ENCODE measurements at places on chromosomes 1 and 21.

DNA sequence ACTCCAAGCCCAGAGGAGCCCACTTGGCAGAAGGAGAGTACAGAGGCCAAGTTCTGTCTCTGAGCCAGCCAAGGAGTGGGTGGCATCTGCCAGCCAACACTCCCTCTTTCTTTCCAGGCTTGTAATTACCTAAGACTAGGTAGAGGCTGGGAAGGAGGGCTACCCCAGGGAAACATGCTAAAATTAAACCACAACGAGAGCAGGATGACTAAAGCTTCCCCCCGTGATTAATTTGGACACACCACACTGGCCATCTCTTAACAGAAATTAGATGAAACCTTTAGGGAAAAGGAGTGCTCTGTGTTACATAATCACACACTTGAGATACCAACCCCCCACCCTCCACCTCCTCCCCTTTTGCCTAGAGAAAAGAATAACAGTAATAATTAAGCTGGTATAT, 102.1 kb upstream of the ZC3H12A start:
- DNase-seq, result no peak

GRCh38 chr1:15946571-15947381, 29.1 kb downstream of the ZBTB17 start:
- no peak for DNase-seq

DNA sequence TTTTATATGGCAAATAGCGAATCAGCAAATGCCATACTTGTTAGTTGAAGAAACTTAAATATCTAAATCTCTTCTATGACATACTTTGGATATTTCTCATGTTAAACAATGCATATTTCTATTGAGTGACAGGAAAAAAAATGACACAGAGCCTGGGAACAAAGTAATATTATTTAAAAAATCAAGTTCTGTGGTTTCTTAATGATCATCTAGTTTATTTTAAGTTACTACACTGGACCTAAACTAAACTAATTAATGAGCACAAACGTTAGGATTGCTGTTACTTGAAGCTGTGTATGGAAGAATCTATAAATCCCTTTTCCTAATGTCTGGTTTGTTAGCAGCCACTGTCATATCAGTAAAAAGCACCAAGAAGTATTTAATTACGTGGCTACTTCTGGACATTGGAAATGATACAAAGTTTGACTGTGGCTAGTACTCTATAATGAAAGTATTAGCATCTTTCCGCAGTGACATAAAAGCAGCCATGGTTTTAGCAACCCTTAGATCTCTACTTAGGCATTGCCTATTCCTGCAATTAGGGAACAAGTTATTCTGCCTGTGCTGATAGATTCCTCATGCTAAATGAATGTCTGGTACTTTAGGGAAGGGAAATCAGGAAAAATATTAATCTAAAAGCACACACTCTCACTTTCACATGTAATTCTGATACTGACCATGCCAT, 981.7 kb upstream of the B3GALT2 start:
- no peak for DNase-seq

DNA sequence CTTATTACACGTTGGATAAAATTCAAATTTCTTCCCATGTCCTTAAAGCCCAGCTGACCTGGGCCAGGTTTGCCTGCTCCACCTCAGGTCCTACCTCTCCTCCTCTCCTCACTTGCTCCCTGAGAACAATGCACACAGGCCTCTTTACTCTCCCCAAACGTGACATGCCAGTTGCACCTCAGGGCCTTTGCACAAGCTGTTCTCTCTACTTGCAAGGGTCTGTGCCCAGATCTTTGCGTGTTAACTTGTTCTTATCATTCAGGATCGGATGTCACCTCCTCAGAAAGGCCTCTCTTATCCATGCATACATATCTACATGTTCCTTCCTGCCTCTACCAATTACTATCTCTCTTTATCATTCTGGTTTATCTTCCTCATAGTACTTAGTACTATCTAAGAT, 14.7 kb upstream of the LEFTY1 start:
- DNase-seq, result no peak

- DNase-seq, result no peak
These were observed 61.1 kb downstream of the CD46 start for GRCh38 chr1:207812778-207813511.

GRCh38 chr1:50936321-50936720, 23.7 kb downstream of the FAF1 start:
- no peak for DNase-seq

DNA sequence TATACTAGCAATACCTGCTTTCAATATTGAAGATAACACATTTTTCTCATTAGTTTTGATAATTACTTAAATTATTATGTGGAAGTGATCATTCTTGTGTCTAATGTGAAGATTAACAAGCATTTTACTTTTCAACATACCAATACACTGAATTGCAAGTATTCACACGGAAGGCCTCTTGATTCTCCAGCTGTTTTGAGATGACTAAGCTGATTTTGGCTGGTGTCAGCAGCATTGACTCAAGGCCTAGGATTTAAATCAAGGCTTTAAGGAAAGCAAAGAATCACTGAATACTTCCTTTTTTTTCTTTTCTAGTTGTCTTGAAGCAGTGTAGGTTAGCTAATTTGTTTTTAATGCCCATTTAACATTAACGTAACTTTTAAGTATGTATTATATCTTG, 373.7 kb downstream of the SRGAP2C start:
- DNase-seq, result peak; percentile 7

DNA sequence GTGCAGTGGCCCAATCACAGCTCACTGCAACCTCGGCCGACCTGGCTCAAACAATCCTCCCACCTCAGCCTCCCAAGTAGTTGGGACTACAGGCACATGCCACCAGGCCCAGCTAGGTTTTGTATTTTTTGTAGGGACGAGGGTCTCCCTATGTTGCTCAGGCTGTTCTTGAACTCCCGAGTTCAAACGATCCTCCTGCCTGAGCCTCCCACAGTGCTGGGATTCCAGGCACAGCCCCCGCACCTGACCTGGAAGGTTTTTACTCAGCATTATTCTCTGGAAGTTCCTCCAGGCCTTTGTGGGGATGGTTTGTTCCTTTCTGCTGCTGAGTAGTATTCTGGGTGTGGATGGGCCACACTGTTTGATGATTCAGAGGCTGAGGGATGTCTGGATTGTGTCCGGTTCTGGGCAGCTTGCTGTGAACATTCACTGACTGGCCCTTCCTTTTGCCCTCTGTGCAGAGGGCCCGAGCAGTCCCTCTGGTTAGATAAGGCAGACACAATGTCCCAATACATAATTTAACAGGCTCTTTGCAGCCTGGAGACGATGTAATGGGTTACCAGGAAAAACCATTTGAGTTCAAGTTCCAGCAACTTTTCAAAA, 6.0 kb upstream of the TRAPPC10 start:
- no peak for DNase-seq

DNA sequence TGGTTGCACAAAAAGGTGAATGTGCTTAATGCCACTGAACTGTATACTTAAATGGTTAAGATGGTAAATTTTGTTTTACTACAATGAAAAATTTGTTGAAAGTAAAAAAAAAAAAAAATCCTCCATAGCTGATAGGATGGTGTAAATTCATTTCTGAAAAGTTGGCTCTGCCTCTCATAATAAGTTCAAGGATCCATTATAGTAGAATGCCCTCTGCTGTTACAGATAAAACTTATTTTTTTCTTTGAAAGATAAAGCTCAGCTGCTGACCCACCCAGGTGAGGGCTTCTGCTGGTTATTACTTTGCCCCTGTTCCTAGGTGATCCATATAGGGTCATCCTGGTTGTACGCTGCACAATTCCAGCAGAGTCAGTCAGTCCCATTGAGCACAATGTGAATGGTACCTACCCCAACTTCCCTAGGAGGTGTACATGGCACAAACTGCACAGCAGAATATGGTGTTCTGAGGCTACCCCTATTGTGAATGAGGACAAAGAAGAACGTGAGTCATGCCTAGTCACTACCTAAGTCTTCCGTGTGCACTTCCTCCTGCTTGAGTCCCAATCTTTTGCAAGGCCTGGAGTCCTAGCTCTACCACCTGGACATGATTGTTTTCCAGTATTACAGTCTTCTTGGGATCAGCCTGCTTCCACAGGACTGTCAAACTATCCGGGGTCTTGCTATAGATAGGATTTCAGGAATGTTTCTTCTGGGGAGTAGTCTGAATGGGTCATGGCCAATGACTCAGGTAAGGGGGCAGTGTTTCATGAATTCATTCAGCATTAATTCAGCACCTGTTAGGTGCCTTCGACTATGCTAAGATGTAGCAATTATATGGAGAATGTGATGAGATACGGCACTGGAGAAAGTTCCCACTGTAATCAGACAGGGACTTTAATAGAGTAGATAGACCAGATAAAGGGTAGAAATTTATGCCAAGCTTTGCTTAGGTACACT, 20.8 kb upstream of the CD5L start:
- DNase-seq, result no peak

GRCh38 chr1:84347932-84348555, 46.5 kb downstream of the SAMD13 start:
- DNase-seq, result no peak

DNA sequence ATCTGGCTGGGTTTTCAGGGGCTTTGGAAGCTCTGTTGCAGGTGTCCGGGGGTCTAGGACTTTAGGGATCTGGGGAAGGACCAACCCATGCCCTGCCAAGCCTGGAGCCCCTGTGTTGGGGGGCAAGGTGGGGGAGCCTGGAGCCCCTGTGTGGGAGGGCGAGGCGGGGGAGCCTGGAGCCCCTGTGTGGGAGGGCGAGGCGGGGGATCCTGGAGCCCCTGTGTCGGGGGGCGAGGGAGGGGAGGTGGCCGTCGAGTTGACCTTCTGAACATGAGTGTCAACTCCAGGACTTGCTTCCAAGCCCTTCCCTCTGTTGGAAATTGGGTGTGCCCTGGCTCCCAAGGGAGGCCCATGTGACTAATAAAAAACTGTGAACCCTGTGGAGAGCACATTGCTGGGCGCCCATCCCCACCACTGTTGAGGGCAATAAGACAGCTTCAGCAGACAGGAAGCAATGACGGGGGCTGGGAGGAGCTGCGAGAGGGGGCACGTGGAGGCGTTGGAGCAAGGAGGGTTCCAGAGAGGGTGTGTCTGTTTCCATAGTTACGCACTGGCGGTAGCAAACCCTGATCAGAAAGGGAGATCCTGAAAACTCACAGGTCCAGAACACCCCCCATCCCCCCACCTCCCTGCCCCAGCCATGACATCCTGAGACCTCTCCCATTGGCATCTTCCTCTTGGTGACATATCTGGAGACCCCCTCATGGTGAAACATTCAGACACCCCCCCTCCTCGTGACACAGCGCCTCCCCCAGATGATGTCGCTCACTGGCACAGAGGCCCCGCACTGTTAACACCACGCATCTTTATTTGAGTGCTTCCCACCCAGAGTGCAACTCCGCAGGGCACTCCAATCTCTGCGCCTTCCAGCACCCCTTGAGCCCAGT, 8.4 kb downstream of the MYBPH start:
- no peak for DNase-seq

- DNase-seq, result no peak
These were observed 32.3 kb upstream of the CRP start for GRCh38 chr1:159746666-159747065.

- DNase-seq, result no peak
These were observed 71.5 kb upstream of the ACTL8 start for GRCh38 chr1:17683598-17683997.

- DNase-seq, result no peak
These were observed 47.9 kb downstream of the GON4L start for GRCh38 chr1:155809088-155809487.

DNA sequence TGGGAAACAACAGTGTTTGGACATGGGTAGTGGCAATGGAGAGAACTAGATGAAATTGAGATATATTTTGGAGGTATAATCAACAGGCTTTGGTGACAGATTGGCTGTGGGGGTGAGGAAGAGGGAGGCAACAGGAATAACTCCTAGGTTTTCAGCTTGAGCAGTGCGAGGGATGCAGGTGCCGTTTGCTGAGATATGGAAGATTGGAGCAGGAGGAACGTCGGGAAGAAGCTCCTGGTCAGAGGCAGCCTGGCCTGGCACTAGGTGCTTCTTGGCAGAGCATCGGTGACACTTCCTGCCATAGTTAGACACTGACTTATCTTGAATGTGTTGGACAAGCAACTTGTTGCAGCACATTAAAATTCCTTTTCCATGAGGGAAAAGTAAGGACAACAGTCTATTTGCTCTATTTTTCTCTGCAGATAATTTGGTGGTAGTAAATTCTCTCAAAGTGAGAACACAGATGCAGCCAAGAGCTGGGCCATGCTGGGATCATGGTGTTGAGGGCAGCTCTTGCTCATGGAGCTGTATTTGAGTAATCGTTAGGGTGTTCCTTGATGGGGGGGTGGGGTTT, 21.5 kb upstream of the MYSM1 start:
- DNase-seq, result no peak

- no peak for DNase-seq
These were observed 1.7 kb downstream of the ANKRD65 start for GRCh38 chr1:1419363-1419812.

DNA sequence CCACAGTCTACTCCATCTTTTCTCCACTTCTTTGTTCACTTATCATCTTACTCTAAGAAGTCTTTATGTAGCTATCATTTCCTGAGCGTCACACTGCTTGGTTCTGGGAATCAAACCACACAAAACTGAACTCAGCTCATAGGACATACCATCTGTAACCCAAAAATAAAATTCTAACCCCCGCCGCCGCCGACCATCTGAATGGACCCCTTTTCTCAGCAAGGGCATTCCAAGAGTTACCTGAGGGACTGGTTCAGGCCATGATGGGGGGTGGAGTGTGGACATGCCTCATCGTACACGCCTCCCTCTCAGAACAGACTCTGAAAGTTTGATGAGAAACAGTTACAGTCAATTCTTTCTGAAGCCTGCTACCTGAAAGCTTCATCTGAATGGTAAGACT, 12.6 kb upstream of the CHI3L2 start:
- DNase-seq, result no peak

- no peak for DNase-seq
These were observed 13.4 kb downstream of the LAPTM5 start for GRCh38 chr1:30744060-30744756.

DNA sequence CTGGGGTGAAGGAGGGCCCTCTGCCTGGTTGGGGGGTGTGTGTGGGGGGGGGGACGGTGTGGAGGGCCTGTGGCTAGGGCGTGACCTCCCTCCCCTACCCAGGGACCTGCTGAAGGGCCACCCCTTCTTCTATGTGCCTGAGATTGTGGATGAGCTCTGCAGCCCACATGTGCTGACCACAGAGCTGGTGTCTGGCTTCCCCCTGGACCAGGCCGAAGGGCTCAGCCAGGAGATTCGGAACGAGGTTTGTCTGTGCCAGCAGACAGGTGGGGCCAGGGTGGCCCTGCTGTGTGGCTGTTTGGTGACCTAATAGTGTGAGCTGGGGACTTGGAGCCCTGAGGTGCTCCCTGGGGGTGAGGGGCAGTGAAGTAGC, 43.9 kb downstream of the COQ8A start:
- DNase-seq, result no peak

GRCh38 chr1:52054496-52055065, 410 bp downstream of the TXNDC12 start:
- no peak for DNase-seq

- DNase-seq, result no peak
These were observed 49.1 kb upstream of the IFNLR1 start for GRCh38 chr1:24235921-24236788.
